Midbrain (tissue), 1 donor: ENCODE measurements at places on chromosomes 1 and 21.

DNA sequence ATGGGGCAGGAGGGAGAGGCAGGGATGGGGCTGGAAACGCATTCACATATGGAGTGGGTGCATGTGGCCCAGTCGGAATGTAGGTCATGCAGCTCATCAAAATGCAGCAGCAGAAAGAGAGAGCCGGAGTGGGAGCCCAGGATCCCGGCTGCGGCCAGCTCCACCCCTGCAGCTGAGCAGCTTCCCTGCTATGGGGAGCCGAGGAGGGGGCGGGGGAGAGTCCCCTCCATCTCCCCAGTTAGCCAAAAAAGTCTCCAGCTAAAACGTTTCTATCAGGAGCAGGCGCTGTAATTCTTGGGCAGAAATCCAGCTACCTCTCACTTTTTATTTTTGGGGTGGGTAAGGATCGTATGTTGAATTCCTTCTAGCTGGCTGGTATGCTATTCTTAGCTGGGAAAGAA is 39.7 kb downstream of the MRPL37 start:
- DNase-seq = peak; percentile 32

GRCh38 chr1:214548988-214549387 is 2.4 kb downstream of the PTPN14 start:
- peak; percentile 22 for DNase-seq

DNA sequence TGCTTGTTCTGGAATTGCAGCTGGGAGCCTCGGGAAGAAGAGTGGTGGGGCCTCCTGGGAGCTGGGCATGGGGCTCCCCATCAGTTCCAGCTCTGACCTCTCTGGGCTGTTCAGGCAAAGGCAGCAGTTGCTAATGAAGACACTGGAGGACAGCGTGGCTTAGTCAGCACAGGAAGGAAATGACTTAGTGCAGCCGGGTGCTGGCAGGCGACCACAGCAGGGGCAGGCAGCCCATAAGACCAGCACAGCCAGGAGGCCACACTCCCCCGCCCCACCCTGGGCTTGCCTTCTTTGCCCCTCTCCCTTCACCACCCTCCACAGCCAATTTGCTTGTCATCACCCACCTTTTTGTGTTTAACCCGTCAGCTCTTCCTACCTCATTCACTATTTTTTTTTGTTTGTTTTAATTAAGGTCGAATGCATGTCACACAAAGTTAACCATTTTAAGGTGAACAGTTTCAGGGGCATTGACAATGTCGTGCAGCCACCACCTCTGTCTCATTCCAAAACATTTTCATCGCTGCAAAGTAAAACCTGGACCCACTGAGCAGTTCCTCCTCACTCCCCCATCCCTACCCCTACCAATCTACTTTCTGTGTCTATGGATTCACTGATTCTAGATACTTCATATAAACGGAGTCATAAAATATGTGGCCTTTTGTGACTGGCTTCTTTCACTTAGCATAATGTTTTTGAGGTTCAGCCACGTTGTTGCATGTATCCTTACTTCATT is 10.9 kb downstream of the OLIG2 start:
- no peak for DNase-seq

- no peak for DNase-seq
Measured at GRCh38 chr1:47875036-47875435, 122.1 kb downstream of the TRABD2B start.

- no peak for DNase-seq
Measured at GRCh38 chr1:154856049-154856448, 14.0 kb downstream of the KCNN3 start.

DNA sequence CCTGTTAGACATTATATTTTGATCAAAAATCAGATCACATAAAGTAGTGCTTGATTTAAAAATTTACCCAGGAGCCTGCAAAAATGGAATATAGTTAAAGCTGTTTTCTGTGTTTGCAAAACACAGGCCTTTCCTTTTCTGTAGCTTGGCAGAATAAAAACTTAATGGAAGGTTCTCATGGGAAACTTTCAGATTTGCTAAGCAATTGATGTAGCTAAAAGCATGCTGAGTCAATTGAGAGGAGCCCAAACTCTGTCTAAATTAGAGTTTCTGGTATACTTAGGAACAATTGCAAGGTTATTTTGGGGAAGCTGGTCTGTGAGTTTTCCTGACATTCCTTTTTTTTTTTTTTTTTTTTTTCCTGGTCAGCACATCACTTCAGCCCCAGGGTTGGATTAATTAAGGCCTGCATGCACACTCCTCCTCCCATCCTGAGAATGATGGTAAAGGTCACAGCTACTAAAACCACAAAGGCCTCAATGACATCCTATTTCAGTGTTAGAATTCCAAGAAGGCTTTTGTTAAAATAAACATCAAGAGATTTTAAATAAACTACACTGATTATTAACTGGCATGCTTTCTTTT is 608.7 kb downstream of the PLPP3 start:
- no peak for DNase-seq

GRCh38 chr1:210264496-210265380 is 32.1 kb downstream of the SERTAD4 start:
- DNase-seq = peak; percentile 22

DNA sequence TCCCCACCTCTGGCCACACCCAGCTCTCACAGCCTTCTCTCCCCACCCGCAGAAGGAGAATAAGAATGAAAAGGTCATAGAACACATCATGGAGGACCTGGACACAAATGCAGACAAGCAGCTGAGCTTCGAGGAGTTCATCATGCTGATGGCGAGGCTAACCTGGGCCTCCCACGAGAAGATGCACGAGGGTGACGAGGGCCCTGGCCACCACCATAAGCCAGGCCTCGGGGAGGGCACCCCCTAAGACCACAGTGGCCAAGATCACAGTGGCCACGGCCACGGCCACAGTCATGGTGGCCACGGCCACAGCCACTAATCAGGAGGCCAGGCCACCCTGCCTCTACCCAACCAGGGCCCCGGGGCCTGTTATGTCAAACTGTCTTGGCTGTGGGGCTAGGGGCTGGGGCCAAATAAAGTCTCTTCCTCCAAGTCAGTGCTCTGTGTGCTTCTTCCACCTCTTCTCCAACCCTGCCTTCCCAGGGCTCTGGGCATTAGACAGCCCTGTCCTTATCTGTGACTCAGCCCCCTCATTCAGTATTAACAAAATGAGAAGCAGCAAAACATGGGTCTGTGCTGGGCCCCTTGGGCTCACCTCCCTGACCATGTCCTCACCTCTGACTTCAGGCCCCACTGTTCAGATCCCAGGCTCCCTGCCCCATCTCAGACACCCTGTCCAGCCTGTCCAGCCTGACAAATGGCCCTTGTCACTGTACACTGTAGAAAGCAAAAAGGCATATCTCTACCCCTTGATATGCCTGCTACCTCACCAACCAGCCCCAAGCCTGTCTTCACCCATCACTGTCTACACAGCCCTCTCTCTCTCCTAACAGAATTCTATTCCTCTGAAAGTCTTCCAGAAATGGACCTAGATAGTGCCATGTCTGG is 3.2 kb downstream of the S100A9 start:
- no peak for DNase-seq

GRCh38 chr1:165069829-165070228 is 286.7 kb downstream of the LMX1A start:
- peak; percentile 88 for DNase-seq

- peak; percentile 7 for DNase-seq
Measured at GRCh38 chr21:42179316-42179715, 39.6 kb upstream of the ABCG1 start.

- peak; percentile 7 for DNase-seq
Measured at GRCh38 chr21:34576041-34576511, 38.8 kb downstream of the RCAN1 start.

GRCh38 chr1:41041614-41042270 is 20.2 kb upstream of the SLFNL1 start:
- DNase-seq = no peak

- no peak for DNase-seq
Measured at GRCh38 chr1:84969489-84970250, 27.2 kb downstream of the MCOLN2 start.

GRCh38 chr1:32172621-32173245 is 6.7 kb upstream of the TXLNA start:
- DNase-seq = no peak

DNA sequence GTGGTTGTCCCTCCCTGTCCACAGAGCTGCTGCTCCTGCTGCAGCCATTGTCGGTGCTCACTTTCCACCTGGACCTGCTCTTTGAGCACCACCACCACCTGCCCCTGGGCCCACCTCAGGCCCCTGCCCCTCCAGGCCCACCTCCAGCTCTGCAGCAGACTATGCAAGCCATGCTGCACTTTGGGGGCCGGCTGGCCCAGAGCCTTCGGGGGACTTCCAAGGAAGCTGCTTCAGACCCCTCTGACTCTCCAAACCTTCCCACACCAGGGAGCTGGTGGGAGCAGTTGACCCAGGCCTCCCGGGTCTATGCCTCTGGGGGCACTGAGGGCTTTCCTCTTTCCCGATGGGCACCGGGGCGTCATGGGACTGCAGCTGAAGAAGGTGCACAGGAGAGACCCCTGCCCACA is 5.9 kb downstream of the RUSC1 start:
- no peak for DNase-seq

- no peak for DNase-seq
Measured at GRCh38 chr21:21740207-21740606, 742.0 kb downstream of the NCAM2 start.

DNA sequence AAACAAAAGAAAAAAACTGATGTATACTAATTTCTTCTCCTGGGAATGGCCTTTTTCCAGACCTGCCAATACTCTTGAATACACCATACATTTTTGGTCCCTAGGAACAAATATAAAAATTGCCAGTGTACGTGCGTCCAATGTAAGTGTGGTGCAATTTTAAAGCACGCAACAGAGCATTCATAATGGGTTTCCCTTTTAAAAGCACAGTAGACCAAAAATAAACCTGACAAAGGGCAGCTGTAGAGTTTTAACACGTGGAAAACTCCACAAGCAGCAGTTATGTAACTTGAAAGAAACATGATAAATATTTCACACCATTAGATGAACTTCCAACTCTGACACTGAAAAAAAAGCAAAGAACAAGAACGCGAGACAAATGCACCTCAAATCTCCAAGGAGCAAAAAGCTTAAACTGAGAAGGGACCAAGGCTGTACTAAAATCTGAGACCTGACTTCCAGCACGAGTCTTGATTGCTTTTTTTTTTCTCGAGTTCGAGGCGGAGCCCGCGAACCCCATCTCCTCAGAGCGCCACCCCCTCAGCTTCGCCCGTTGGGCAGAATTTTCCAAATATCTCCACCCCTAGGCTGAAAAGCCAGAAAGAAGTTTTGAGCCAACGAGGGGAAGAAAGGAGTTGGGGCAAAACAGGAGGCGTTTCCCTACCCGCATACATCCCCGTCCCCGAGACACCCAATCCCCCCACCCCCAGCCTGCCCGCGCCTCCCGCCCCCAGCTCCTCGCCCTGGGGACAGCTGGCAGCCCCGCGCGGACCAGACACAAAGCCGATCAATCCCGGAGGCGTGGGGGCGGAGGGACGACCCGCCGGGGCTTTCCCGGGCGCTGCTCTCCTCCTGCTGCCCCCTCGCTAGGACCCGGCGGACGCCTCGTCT is at the start of gene JAM2:
Gene JAM2 (plus strand): TSS at position 599 of the 891 bp plus-strand sequence. CDS start 564 bp downstream, outside the sequence.
- peak; percentile 40 for DNase-seq

- DNase-seq = no peak
Measured at GRCh38 chr1:37515185-37516034, 844 bp upstream of the MEAF6 start.

GRCh38 chr1:114104949-114105348 is 48.7 kb downstream of the SYT6 start:
- DNase-seq = no peak

GRCh38 chr21:33703750-33704606 is 61.7 kb downstream of the ITSN1 start:
- DNase-seq = no peak

- no peak for DNase-seq
Measured at GRCh38 chr1:235712812-235713211, 63.2 kb upstream of the GNG4 start.

GRCh38 chr1:241857131-241857530 is 9.1 kb downstream of the EXO1 start:
- DNase-seq = no peak

DNA sequence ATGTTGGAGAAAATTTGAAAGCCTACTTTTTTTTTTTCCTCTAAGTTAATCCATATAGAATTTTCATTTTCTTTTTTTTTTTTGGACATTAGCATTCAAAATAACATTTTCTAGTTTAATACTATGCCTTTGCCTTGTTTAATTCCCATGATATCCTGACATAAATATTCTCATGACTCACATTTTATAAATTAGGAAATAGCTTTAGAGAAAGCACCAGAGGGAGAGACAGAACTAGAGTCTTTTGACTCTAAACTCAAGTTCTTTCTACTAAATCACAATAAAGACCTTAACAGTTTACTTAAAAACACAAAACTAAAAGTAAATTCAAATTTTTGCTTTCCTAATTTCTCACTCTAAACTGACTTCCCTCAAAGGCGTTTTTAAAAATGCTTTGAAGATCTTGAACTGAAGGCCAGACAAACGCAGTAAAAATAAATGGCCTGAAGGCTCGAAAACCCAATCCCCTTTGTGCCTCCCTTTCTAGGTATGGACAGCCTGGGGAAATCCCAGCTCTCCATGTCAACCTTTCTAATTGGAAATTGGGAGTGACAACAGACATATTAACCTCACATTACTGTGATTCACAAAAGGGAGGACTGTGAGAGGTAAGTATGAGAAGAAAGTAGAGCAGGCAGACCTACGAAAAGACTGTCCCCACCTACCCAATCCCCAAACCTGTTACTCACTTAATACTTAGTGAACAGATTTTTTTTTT is 104.6 kb downstream of the ENAH start:
- DNase-seq = no peak

GRCh38 chr1:20588634-20589225 is at the start of gene CDA:
Gene CDA, plus strand, starts transcription at chr1:20589097. Its CDS starts 33 bp downstream, at chr1:20589130.
- no peak for DNase-seq

GRCh38 chr1:172951730-172952365 is 98.9 kb downstream of the TNFSF18 start:
- no peak for DNase-seq

GRCh38 chr1:171366085-171366484 is 52.1 kb downstream of the FMO4 start:
- DNase-seq = no peak

GRCh38 chr1:162527314-162527713 is 29.7 kb downstream of the UHMK1 start:
- no peak for DNase-seq

- DNase-seq = no peak
Measured at GRCh38 chr21:34994766-34995631, 54.1 kb downstream of the RUNX1 start.

DNA sequence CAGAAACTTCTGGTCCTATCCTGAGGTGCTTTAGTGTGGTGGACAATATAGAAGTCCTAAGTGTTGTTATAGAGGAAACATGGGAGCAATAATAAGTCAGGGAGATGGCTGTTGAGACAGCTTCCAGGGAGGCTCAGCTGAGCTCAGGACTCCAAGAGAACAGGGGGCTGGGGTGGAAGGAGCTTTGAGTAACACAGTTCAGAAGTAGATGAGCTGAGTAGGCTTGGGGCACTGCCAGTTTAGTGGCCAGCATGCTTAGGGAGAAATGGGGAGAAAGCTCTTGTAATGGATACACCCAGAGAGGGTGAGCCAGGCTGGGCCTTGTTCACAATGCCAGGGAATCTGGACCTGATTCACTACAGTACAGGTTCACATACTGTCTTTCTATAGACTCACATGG is 201.6 kb downstream of the DAB1 start:
- DNase-seq = no peak

GRCh38 chr1:247451388-247452010 is 6.4 kb downstream of the OR2B11 start:
- no peak for DNase-seq
